ENCODE measurements at places on chromosomes 5 and 9.

GRCh38 chr5:131393498-131393968, 129.7 kb downstream of the CDC42SE2 start:
- no peak for DNase-seq

DNA sequence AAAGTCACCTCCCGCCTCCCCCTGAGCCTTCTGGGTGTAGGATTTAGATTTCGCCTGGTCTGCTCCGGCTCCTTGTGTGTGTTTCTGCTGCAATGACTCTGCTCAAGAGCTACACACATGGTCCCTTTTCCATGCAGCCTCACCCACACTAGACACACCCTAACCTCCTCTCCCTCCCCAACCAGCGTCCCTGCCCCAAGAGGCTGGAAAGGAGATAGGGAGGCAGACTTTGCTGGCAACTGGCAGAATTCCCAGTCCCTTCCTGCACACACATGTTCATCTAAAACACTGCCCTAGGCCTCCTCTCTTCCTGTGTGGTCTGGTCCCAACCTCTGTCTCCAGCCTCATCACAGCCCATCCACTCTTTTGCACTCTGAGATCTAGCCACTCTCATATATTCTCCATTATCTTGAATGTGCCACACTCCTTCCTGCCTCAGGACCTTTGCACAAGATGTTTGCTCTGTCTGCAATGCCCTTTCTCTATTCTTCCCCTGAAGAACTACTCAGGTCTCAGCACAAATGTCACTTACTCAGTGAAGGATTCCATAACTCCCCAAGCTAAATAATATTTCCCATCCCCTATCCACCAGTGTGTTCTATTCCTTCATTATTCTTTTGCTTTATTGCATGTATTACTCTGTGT, 253.8 kb downstream of the CDK5RAP2 start:
- DNase-seq, result no peak

DNA sequence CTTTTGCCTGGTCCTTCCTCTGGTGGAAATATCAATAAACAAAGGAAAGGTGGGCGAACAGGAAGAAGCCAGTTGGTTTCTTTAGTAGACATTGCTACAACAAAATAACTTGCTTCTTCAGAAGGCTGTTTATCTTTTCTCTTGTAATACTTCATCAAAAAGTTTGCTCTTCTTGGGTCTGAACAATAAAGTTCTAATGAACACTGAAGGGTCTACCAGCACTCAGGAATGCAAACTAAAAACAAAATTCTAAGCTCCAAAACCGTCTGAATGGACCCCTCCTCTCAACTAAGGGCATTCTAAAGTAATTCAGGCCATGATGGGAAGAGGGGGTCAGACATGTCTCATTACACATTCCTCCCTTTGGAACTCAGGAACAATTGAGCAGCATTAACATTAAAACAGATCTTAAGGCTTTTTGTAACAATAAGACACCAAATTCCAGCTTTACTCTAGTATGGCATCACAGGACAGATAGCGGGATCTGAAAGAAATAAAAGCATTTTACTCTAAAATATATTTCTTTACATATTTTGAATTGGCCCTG, 2.3 kb downstream of the TBCA start:
- no peak for DNase-seq

GRCh38 chr5:83222906-83223305, 145.6 kb downstream of the XRCC4 start:
- no peak for DNase-seq

- DNase-seq, result no peak
Observed at GRCh38 chr9:125494653-125494915, 212.4 kb downstream of the MAPKAP1 start.

- DNase-seq, result no peak
Observed at GRCh38 chr9:737400-738120, 103.9 kb upstream of the DMRT1 start.

- no peak for DNase-seq
Observed at GRCh38 chr9:135908754-135909204, 1.4 kb upstream of the CAMSAP1 start.

All from activated naive CD8-positive, alpha-beta T cell treated with anti-CD3 and anti-CD28 coated beads, Interleukin-2, amount 50 U/mL, for 16 hours (primary cell).